Activated T-helper 2 cell treated with anti-CD3 and anti-CD28 coated beads, Interferon-gamma antibody, Interleukin-2, Interleukin-4, amounts not matched to agents 10 μg/mL and 5 μg/mL and 100 μg/mL, durations not matched to agents 14 hours and 24 hours and 36 hours (primary cell): ENCODE measurements at places on chromosomes 2 and 18.

DNA sequence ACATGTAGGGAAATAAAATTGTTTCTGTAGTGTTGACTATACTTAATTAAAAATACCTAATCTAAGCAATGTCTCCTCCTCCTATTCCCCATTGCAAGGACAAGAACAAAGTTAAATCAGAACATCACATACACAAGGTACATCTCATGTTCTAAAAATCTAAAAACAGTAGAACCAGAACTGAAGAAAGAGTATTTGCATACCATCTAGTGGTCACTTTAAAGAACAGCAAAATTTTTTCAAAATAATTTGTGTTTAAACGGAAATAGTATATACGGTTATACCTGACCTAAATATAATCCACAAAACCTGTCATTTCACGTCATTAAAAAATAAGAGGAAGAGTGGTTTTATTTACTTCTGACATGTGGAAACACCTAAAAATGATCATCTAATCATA lies 294.3 kb upstream of the KCNH7 start:
- no peak for DNase-seq

DNA sequence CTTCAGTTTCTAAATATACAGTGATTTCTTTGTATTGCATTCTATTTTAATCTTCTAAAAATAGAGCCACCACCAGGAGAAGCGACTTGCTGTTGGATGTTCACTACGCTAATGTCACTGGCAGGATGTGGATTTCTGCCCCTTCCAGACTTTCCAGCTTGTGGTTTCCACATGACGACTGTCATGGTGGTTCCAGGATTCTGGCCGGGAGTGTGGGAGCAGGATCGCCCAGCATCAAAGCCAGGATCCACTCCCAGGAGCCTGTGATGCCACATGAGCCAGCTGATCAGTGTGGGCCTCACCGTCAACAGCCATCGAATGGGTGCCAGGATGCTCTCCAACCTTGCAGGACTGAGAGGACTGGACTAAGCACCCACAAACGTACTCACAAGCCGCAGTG lies 148.8 kb downstream of the HDAC4 start:
- no peak for DNase-seq

DNA sequence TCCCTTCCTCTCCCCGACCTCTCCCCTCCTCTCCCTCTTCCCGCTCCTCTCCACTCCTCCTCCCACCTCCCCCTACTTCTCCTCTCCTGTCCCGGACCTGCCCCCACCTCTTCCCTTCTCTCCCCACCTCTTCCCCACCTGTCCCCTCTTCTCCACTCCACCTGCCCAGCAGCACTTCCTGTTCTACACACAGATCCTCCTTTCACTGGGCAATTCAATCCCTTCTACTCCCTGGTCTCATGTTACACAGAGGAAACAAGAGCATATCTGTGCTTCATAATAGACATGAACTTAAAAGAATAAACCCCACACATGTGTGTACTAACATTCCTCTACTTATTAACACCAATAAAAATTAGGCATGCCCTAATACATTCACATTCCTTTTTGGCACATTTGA lies 34.8 kb downstream of the TIMM21 start:
- no peak for DNase-seq

GRCh38 chr18:76578571-76579300 lies 83.7 kb upstream of the ZNF516 start:
- no peak for DNase-seq

DNA sequence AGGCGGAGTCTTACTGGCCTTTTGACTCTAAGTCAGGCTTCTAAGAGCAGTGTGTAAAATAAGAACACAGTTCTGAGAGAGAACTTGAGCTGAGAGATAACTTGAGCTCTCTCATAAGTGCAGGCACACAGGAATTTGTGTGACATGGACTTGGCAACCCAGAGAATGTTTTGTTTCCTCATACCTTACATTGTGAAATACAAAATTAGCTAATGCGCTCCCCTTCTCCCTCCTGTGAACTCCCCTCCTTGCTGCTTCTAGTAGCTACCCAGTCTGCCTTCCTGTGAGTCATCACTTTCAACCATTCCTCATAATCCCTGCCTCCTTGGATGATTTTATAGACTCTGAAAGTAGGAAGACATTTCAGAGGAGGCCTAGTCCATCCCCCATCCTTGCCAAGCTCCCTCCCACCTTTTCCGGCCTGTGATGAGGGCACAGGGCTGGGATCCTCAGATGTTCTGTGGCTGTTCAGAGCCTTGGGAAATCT lies 22.6 kb downstream of the FER1L5 start:
- no peak for DNase-seq

- DNase-seq: no peak
These were observed 4.3 kb downstream of the MRPS9 start for GRCh38 chr2:105042189-105042588.

GRCh38 chr2:223856021-223856420 lies 18.6 kb upstream of the AP1S3 start:
- DNase-seq: no peak
